ENCODE measurements at places on chromosomes 1 and 21.

- peak; percentile 98 for DNase-seq
Measured at GRCh38 chr1:69523032-69523431, 44.7 kb upstream of the LRRC7 start.

- DNase-seq, result peak; percentile 69
Measured at GRCh38 chr1:53470155-53470554, 11.0 kb downstream of the DMRTB1 start.

DNA sequence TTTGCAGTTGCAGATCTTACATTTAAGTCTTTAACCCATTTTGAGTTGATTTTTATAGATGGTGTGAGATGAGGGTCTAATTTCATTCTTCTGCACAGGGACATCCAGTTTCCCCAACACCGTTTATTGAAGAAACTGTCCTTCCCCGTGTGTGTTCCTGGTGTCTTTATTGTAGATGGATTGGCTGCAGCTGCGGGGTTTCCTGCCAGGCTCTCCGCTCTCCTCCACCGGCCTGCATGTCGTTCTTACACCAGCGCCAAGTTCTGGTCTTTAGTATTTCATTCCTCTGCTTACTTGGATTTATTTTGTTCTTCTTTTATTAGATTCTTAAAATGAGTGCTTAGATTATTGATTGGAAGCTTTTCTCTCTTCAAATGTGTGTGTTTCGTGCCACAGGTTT, 98.9 kb upstream of the COL6A1 start:
- DNase-seq, result no peak

- DNase-seq, result no peak
Measured at GRCh38 chr1:38776466-38777065, 83.0 kb downstream of the RRAGC start.

DNA sequence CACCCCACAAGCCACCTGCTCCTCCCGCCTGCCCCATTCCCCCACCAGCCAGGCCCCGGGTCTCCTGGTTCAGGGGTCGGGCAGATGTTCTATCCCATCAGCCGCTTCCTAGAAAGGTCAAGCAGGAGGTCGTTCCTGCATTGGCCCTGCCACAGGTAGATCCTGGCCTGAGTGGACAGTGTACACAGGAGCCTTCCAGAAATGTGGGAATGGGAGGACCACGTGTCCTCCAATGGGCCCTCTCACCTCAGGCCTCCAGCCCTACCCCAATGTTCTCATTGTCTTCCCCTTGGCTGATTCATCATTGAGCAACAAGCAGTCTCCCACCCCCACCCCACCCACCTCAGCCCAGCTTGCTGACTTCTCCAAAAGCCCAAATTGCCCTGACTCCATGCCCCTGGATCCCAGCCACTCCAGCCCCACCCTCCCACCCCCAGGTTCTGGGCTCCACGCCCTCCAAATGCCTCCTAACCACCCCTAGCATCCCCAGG, 2.1 kb downstream of the S100A16 start:
- DNase-seq, result peak; percentile 40

DNA sequence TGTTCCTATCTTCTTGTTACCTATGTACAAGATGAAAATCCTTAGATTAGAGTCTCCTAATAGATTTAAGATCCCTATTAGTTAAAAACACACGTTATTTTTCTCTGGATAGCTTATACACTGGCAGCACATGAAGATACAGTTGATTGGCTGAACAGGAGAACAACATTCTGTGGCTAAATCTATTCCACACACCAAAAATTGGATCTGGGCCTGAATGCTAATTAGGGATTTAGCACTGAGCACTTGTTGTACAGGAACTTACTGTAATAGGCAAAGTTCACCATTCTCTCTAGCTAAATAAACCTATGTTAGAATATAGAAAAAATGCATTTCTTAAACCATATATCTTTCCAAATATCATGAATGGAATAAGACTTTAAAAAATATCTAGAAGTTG, 117.1 kb upstream of the PTGFR start:
- DNase-seq, result no peak

DNA sequence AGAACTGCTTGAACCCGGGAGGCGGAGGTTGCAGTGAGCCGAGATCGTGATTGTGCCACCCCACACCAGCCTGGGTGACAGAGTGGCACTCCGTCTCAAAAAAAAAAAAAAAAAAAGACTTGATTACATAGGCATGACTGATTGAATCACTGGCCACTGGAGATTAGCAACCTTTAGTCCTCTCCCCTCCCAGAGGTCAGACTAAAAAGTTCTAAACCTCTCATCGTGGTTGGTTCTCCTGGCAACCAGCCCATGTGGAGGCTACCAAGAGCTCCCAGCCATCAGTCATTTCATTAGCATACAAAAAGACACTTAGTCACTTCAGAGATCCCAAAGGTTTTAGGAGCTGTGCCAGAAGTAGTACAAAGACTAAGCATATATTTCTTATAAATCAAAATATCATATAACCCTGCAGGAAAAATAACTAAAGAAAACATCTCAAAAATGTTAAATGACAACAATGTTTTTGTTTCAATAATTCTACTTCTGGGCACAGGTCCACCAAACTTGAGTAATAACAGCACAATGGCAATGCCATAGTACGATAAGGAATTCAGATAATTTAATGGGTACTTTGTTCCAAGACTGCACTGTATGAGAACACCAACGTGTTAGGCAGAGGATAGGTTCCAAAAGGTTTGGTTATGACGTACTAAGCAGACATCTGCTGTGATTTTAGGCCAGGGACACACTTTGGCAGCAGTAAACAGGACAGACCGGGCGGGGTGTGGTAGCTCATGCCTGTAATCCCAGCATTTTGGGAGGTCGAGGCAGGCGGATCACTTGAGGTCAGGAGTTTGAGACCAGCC, 18.1 kb downstream of the USP48 start:
- peak; percentile 92 for DNase-seq

DNA sequence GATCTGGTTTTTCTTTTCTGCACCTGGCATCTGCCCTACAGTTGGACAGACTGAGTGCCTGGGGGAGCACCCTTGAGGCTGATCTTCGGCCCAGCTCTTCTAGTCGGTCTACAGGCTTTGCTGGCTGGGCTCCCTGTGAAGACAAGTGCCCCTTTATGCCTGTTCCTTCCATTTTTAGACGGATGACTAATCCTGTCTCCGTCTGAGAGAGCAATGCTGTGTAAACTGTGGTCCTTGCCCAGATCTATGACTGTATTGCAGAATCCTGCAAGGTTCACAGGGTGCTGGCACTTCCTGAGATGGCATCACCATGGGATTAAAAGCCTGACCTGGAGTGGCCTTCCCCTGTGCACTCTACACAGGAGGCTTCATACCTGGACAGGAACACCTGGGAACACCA, 47.6 kb upstream of the SAMD13 start:
- DNase-seq, result peak; percentile 69

GRCh38 chr1:226553924-226554282, 5.3 kb downstream of the STUM start:
- DNase-seq, result no peak

DNA sequence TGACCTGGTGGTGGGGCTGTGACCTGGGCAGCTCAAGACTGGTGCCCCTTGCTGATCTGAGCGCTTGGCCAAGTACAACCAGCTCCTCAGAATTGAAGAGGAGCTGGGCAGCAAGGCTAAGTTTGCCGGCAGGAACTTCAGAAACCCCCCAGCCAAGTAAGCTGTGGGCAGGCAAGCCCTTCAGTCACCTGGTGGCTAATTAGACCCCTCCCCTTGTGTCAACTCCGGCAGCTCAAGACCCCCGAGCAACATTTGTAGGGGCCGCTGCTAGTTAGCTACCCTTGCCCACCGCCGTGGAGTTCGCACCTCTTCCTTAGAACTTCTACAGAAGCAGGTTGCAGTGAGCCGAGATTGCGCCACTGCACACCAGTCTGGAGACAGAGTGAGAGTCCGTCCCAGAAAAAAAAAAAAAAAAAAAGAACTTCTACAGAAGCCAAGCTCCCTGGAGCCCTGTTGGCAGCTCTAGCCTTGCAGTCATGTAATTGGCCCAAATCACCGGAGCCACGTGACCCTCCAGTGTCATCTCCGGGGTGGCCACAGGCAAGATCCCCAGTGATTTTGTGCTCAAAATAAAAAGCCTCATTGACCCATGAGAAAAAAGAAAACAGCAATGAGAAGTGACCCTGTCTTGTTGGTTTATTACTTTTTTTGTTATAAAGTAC, 39.3 kb upstream of the LGALS8 start:
- no peak for DNase-seq

DNA sequence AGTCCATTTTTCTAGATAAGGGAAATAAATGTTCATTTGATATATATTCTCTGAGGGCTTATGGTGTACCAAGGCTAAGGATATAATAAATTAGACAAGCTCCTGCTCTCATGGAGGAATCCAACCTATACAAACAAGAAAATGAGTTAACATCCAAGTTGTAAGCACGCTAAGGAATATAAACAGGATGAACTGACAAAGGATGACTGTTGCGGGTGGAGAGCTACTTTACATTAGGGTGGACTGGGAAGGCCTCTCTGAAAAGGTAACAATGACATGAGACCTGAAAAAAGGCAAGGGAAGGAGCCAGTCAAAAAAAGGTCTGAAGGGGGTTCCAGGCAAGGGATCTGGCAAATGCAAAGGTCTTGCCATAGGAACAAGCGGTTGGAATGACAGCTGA, 3.1 kb downstream of the BCAR3 start:
- DNase-seq, result no peak

- peak; percentile 77 for DNase-seq
Measured at GRCh38 chr1:17502326-17502778, 37.1 kb upstream of the ARHGEF10L start.

DNA sequence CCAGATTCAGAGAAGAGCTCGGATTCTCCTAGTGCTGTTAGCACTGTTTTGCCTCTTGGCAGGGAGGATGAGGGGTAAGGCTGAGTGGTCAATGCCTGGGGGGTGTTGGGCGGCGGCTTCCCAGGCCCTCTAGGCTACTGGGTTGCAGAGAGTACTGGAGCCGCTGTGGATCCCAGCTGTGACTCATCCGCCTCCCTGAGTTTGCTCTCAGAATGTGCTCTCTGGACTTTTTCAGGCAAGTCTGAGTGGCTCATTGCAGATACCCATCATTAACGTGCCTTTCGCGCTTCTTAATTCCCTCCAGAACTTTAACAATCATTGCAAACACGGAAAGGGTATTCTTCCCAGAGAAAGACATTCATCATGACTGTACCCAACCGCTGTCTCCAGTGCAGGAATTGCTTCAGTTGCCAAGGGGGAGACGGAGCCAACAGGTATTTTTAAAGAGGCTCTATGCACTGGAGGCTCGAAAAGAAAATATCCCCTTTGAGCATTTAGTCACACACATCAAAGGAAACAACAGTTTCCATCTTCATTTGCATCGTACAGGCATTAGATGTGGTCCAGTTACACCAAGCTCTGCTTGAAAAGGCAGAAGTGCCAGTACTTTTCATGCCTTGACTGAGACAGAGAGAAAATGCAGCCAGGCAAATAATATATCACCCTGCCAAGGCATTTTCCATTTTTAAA, 14.4 kb upstream of the CAMTA1 start:
- DNase-seq, result peak; percentile 58

DNA sequence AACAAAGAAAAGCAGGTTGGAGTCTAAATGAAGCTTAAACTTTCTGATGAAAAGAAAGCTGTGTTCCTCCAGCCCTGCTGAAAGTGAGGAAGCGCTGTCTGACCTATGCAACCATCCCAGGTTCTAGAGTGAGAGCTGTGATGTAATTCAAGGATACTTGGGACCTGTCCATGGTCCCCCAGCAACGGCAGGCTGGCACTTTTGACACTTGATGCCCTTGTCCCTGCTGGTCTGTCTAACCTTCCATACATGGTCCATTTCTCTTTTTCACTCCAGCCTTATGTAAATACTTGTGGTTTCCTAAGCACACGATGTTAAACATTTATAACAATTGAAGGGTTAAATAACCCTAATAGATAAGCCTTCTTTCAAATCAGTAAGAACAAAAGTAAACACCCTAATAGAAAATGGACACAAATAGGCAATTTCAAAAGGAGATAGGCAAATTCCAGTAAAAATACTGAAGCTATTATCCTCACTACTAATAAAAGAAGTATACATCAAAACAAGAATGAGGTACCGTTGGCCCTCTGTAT, 17.7 kb upstream of the KDM4A start:
- no peak for DNase-seq

DNA sequence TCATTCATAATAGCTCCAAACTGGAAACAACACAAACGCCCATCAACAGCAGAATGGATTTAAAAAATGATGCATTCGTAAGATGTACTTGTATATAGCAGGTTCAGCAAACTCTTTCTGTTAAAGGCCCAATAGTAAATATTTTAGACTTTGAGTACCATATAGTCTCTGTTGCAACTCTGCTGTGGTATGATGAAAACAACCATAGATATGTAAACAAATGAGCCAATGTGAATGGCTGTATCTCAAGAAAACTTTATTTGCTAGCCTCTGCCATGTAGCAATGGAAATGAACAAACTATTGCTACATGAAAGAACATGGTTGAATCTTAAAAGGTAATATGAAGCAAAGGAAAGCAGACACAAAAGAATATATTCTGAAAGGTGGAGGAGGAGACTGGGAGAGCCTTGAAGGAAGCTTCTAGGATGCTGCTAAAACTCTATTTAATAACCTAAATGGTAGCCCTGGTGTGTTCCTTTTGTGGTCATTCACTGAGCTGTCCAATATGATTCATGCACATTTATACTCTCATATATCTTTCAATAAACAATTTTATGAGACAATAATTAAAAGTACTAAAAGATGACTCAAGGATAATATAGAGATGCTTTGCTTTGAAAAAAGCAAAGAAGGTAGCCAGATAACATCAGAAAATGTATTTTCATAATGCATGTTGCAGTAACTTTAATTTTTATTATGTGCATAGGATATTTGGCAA, 29.1 kb upstream of the FMO3 start:
- DNase-seq, result no peak
